ENCODE measurements at places on chromosomes 5 and 9.

GRCh38 chr9:5178126-5178805 lies 7.2 kb downstream of the INSL6 start:
- DNase-seq: no peak
- H3K4me3 ChIP-seq: no peak overlapping the region
- H3K4me1 ChIP-seq: no peaks in the 10 kb centered on the region
- H3K27me3 ChIP-seq: no peaks in the 10 kb centered on the region
- H3K27ac ChIP-seq: no peak overlapping the region

GRCh38 chr5:50647726-50648125 lies 18.7 kb upstream of the PARP8 start:
- no peaks in the 10 kb centered on the region for H3K4me1 ChIP-seq
- no peak overlapping the region for H3K4me3 ChIP-seq
- H3K27ac ChIP-seq: no peak overlapping the region
- no peaks in the 10 kb centered on the region for H3K36me3 ChIP-seq
- no peak for DNase-seq
- H3K27me3 ChIP-seq: no peaks in the 10 kb centered on the region

DNA sequence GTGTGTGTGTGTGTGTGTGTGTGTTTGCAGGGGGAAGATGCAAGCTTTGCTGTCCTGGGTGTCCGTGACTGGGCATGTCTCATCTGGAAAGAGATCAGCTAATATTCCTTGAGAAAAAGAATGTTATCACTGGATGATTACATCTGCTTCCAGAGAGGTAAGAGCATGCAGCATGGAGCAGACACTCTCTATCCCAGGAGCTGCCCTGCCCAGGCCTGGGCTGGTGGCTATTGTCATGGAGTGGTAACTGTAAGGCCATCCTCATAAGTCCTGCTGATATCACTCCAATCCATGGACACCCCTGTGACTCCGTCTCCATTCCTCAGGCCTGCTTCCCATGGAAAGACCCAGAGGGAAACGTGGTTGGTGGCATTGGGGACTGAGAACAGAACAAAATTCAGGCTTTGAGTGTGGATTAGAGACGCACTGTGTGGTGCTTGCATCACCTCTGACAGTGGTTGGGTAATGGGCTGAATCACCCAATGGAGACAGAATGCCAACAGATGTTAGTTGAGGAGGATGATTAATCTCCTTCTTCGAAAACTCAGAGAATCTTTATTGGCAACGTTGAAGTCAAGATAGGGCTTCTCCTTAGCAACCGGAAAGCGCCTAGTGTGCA lies 52.0 kb upstream of the KCNIP1 start:
- H3K36me3 ChIP-seq: peaks cover 4% of the 10 kb centered on the region
- peak; percentile 34 for DNase-seq
- no peaks in the 10 kb centered on the region for H3K4me1 ChIP-seq

DNA sequence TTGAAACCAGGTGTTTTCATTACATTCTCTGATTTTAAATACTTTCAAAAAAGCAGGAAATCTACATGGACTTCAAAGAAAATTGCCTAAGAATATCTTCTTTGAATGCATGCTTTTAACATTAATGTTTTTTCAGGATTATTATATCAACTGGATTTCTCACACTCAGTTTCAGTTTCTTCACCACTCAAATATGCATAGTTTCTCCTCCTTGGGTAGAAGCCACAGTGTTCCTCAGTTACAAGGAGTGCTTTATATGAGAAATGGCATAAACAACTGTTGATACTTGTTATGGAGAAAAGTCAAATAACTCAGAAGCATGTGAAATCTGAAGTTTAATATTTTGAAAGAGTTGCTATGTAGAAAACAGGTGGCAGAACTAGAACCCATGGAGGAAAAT lies 196.9 kb downstream of the DMRTA1 start:
- H3K4me1 ChIP-seq: no peaks in the 10 kb centered on the region
- H3K27ac ChIP-seq: no peak overlapping the region
- H3K27me3 ChIP-seq: no peaks in the 10 kb centered on the region
- DNase-seq: no peak
- no peak overlapping the region for H3K4me3 ChIP-seq

GRCh38 chr5:106956886-106957285 lies 713.9 kb downstream of the EFNA5 start:
- DNase-seq: no peak
- H3K27ac ChIP-seq: no peak overlapping the region
- H3K27me3 ChIP-seq: no peaks in the 10 kb centered on the region
- no peaks in the 10 kb centered on the region for H3K36me3 ChIP-seq
